ENCODE measurements at places on chromosomes 6 and 20.

DNA sequence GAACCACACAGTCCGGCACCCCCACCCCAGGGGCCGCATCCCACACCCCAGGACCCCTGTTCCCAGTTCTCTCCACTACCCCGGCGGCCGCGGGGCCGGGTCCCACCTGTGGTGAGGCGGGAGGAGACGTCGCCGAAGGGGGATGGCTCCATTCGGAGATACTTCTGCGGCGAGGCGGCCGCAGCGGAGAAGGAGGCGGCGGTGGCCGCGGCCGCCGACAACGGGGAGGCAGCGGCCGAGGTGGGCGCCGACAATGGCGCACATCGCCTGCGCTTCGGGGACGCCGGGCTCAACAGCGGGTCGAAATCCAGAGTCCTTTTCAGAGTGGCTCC lies 723 bp downstream of the AKIRIN2 start:
- no peak for DNase-seq

GRCh38 chr6:85911067-85911466 lies 268.4 kb upstream of the SYNCRIP start:
- DNase-seq, result no peak

GRCh38 chr6:235763-236360 lies 56.4 kb upstream of the DUSP22 start:
- no peak for DNase-seq

- no peak for DNase-seq
These were observed 276.0 kb downstream of the NRN1 start for GRCh38 chr6:5730585-5731263.

DNA sequence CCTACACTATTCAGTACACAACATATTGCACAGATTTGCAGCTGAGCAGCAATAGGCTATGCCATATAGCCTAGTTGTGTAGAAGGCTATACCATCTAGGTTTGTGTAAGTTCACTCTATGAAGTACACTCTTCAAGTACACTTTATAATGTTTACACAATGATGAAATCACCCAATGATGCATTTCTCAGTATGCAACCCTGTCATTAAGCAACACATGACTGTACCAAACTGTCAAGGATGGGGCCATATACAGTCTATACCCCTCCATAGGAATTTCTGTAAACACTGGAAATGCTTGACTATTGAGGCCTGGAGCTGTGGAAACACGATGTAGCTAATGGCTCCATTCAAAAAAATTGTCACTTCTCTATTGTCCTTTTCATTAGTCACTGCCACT lies 535.4 kb downstream of the EPM2A start:
- DNase-seq, result no peak

- no peak for DNase-seq
These were observed 330.0 kb downstream of the ZFAND3 start for GRCh38 chr6:38149531-38149930.

DNA sequence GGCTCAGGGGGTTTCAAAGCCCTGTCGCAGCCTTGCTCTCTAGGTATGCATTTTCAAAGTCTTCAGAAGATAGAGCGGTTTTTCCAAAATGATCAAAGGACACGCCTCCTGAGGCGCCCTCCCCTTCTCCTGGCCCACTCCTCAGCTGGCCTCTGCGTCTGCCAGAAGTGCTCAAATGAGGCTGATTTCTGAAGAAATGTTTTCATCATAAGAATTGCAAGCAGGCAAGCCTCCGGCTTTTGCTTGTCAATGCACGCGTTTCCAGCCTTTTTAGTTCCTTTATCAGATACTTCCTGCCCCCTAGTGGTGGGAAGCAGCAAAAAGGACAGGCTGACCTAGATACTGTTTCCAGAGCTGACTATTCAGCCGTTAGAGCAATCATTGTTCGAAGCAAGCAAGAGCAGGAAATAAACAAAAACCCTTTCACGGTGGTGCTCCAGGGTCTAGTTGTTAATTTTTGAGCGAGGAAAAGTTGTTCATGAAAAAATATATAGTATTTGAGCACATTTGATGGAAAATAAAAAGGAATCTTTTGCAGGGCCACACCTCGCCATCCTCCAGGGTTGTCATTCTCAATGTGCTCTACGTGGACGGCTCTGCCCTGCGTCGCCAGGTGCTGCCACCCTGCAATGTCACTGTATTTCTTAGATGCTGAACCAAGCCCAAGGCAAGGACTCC lies 93.4 kb upstream of the ASF1A start:
- DNase-seq, result peak; percentile 32

DNA sequence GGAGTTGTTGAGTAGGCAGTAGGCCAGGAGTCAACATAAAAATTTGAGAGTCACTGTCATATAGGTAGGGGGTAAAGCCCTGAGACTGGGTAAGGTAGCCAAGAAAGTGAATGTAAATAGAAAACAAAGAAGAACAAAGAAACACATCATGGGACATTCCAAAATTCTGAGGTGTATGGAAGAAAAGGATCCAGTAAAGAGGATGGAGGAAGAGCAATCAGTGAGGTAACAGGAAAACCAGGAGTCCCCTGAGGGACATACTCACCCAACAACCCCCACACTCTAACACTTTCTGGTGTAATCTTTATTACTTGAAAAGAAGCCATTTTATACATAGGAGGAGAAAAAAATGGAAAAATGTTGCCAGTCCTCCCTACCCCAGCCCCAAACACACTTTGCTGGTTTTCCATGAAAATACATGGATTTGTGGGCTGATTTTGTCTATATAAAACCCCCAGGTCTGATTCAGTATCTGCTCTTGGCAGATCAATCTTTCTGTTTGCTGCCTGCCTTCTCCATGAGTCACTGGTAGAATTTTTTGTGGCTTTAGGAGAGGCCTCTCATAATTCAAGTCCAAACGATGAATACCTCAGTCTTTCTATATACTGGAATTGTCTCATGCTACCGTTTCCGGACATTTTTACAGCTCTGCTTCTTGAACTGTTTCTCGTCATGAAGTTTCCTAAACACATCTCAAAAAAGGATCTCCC lies 271.4 kb upstream of the MAN1A1 start:
- peak; percentile 76 for DNase-seq

- no peak for DNase-seq
These were observed 82.1 kb downstream of the DLL1 start for GRCh38 chr6:170208651-170209353.

- DNase-seq, result no peak
These were observed 503.7 kb upstream of the IRAK1BP1 start for GRCh38 chr6:78363688-78364087.

GRCh38 chr6:74519163-74519562 lies 686.7 kb downstream of the COL12A1 start:
- DNase-seq, result no peak

DNA sequence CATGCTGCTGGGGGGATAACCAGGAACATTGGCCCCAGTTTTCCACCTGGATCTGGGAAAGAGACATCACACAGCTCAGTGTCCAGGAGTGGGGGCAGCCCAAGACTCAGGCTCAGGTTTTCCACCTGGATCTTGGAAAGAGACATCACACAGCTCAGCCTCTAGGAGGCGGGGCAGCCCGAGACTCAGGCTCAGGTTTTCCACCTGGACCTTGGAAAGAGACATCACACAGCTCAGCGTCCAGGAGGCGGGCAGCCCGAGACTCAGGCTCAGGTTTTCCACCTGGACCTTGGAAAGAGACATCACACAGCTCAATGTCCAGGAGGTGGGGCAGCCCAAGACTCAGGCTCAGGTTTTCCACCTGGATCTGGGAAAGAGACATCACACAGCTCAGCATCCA lies 361.6 kb downstream of the THBS2 start:
- DNase-seq, result no peak

- DNase-seq, result no peak
These were observed 12.2 kb downstream of the NCOA7 start for GRCh38 chr6:125802943-125803377.

DNA sequence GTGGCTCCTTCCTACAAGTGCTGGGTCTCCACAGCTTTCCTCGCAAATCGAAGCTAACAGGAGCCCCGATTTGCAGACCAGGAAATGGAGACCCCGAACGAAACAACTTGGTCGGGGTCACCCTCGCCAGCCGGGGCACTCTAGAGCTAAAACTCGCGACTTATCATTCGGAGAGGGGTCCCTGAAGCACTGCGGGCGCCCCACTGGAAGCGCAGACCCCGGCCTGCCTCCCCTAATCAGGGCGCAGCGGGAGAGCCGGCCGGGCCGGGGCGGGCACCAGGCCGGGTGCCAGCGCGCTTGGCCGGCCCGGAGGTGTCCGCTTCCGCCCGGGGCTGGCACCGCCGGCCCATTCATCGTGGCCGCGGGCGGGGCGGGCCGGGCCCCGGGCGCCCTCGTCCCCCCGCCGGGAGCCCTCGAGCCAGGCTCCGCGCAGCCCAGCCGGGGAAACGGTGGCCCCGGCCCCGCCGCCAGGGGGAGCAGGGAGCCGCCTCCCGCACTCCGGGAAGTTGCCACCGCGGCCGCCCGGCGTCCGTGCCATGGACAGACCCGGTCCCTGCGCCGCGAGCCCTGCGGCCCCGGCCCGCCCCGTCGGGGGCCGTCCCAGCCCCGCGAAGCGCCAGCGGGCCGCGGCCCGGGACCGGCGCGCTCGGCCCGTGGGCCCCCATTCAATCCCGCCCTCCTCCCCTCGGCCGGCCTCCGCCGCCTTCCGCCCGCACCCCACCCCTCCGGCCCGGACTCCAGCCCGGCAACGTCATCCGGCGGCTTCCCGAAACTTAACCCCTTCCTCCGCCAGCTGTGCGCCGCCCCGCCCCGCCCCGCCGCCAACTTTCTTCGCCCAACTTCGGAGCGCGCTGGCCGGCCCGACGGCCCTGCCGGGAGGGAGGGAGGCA lies 961 bp downstream of the RRBP1 start:
- no peak for DNase-seq

- no peak for DNase-seq
These were observed 555.0 kb upstream of the EPHA7 start for GRCh38 chr6:93974332-93974731.

DNA sequence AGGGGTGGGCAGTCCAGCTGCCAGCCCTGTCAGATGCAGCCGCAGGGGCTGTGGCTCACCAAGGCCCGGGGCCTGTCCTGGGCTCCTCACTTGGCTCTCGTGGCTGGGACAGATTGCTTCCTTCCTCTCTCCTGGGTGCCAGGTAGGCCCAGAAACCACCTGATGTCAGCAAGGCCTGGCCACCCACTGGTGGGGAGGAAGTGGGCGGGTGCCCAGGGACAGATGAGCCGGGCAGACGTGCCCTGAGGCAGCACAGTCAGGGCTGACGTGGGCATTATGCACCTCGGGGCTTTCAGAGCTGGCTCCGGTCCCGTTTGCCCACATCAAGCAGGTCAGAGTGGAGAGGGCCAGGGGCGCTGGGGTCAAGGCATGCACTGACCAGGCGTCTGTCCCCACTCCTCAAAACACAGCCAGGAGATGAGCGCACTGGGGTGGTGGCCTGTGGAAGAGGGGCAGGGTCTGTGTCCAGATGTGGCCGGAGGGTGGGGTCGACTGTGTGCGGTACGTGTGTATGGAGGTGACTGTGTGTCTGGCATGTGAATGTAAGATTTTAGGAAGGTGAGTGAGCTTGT lies 133.2 kb upstream of the PTPN1 start:
- DNase-seq, result no peak

- DNase-seq, result no peak
These were observed 8.4 kb downstream of the SIM1 start for GRCh38 chr6:100456141-100456907.

- DNase-seq, result no peak
These were observed 24.3 kb downstream of the SCAF8 start for GRCh38 chr6:154757352-154758050.

DNA sequence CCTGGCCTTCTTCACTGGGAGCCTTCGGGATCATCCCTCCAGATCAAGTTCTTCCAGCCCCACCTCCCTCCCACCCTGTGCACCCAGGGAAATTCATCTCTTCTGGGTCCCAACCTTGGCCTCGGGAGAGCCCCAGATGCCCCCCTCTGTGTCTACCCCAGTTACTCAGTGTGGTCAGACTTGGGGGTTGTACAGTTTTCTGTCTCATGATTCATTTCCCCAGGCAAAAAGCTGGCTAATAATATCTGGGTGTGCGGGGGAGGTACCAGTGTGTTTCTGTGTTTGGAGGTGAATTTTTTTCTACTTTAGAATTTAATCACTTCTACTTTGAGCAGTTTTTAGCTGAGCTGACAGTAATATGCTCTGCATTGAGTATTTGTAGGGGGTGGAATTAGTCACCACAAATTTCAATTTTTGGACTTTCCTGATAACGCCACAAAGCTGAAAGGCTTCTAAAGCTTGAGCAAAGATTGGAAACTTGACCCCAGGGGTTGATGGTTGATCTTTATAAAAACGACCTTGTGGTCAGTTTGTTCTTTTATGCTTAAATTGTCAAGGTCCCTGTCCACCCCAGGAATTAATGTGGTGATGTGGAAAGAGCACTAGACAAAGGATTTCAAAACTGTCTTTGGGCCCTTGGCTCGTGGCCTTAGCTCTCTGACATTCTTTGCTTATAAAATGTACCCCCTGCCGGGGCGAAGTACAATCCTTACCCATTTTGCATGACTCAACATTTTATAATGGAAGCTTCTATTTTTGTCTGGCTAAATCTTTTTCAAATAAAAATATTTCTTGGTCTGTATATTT lies 284.7 kb upstream of the TAB2 start:
- DNase-seq, result no peak

DNA sequence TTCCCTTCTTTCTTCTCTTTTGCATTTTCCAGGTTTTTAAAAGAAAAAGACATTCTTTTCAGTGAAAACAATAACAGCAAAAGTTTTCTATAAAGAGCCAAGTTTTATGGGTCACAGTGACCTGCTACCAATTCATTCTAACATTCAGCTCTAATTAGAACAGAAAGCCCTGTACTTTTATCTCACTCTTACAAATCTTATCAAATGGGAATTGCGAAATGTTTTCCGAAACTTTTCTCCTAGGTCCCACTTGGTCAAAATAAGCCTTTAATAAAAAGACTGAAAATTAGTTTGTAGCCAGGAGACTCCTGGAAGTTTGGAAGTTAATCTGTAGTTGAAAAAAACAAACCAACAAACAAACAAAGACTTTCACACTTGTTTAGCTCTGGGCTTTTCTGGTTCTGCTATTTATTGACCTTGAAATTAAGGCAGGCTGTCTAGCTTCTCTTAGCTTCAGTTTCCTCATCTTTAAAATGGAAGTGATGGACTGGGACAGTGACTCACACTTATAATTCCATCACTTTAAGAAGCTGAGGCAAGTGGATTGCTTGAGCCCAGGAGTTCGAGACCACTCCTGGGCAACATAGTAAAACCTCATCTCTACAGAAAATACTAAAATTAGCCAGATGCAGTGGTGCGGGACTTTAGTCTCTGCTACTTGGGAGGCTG lies 613.5 kb upstream of the CDH4 start:
- no peak for DNase-seq
